ENCODE measurements at places on chromosomes 5 and 9.
A peak's percentile ranks its signal among the peaks of the same experiment; 100 is the strongest.

- DNase-seq, result no peak
Observed at GRCh38 chr5:10786835-10787234, 25.8 kb upstream of the DAP start.

DNA sequence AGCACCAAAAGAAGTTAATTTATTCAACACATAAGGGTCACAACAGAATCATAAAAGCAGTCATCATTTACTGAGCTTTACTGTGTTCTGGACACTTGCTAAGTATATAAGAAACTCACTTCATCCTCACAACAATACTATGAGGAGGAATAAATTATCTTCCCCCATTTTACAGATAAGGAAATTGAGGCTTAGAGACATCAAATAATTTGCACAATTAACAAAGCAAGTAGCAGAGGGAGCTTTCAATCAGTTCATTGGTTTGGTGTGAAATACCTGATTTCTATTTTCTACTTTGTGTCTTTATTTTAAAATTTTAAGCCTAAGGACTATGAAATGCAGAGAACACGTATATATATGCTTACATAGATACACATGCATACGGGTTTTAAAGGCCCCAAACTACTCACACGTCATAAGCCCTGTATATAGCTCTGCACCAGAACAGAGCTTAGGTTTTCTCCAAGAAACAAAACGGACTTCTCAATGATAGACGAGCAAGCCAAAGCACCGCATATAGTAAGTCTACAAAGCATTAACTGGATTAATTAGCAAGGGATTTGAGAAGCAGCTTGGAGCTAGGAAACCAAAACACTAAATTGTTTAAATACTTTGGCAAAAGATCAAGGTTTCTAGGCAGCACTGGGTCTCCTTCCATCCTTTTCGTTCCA, 95.6 kb downstream of the DENND1A start:
- DNase-seq, result no peak

DNA sequence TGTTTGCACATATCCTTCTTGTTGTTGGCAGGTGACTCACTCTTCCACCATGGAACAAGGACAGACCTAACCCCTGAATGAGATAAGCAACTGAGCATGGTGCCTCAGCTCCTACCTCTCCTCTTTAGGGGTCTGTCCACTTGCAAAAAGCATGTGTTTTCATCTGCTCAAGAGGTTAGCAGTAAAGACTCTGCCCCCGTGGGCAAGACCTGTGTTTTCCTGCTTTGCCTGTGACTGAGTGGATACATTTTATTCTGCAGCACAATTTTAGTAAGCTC, 111.0 kb upstream of the LIFR start:
- no peak for DNase-seq

DNA sequence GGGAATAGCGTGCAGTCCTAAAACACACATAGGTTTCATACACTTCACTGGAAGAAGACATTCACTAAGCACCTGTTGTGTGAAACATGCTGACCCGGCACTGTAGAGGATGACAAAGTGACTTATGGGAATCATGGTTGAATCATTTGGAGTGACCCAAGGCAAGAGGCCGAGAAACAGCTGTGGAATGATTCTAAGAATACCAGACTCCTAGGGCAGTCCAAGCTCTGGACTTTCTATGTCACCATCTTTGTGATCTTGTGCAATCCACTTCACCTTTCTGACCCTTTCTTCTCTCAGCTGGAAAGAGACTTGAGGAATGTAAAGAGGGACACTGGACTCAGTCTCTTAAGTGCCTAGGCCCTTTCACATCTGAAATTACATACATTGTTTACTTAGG, 13.1 kb downstream of the MSANTD3 start:
- no peak for DNase-seq

DNA sequence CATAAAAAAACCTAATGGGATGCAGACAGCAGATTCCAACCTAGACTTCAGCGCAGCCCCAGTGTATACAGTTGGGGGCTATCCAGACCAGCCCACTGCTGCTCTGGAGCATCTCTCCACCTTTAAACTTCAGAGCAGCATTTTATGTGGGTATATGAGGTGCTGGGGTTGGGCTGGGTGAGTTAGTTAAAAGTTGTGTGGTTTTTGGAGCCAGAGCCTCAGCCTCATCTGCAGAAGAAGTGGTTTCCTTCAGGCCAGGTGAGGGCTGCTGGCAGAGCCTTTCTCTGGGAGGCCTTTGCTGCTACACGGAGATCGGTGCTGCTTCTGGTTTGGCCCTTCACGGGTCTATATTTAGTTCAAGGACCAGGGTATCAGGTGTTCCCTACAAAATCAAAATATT, 228.3 kb downstream of the PDZD2 start:
- no peak for DNase-seq

- DNase-seq, result peak; percentile 75
Observed at GRCh38 chr9:101387871-101388506, 3.2 kb upstream of the BAAT start.

DNA sequence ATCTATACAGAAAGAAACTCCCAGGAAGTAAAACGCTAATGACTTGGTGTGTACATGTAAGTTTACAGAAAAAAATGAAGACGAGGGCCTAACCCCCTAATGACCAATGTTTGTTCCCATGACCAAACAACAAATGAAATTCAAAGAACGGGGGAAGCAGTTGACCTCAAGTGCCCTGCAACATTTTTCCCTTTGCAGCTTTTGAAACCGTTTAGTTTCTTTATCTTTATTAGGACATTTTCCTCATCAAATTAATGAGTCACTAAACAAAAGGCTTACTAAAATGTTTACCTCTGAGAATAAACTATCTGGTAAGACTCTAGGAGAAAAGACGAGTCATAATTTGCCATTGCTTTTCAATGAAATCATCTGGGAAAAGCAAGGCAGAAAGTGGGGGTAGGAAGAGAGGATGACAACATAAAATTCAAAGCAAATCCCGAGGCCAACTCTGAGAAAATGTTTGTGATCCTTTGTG, 57.4 kb downstream of the LHFPL2 start:
- DNase-seq, result no peak

- no peak for DNase-seq
Observed at GRCh38 chr9:124017051-124017928, 5.7 kb downstream of the LHX2 start.

DNA sequence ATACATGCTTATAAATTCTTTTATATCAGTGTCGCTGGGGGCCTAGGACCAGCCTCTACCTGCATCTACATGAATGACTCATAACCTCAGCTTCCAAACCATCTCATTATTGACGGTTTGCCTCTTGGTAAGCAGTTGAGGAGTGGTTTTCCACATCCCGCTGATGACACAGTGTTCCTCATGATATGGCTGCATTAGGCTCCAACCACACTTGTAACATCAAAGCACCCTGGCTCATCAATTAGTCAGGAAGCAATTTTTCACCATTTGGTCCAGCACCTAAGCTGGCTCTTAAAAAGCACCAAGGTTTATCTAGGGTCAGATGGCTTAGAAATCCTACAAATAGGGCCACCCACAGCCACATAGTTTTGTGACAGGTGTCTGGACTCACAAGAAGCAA, 402.4 kb downstream of the ARHGEF28 start:
- DNase-seq, result no peak

Measured in hematopoietic multipotent progenitor cell treated with erythropoietin and hydrocortisone succinate and interleukin-3 and kit ligand, for 4 days (in vitro differentiated cells).